Cortex of kidney (tissue), 1 donor: ENCODE measurements at places on chromosomes 7 and 10.

GRCh38 chr7:108018668-108019067, 15.7 kb upstream of the LAMB1 start:
- no peak for DNase-seq

- no peak for DNase-seq
These were observed 16.0 kb upstream of the INPP5A start for GRCh38 chr10:132521466-132522102.

DNA sequence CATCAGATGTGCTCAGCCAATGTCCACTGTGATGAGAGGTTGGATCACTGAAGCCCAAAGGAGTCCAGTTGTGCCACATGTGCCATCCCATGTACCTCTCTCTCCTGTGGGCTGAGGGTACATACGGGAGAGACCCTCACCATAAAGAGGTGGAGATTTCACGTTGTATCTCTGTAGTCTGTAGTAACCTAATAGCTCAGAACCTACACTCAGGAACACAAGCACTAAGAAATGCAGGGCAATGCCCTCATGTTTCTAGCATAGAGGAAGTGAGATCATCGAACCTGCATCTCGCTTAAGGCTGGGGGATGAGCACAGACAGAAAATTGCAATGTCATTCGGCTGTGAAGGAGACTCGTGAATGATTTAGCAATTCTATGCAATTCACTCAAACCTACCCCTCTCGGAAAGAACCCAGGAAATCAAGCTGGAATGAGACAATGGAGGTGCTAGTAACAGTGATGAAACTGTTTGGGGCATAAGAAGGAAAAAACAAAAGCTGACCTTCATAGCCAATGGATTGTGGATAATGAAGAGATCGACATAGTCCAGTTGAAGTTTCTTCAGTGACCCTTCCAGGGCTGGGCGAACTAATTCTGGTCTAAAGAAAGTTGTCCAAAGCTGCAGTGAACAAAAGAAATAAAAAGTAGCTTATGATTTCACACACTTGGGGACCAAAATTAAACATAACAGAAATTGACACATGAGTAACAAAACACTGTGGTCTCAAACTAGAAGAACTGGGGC, 80.3 kb upstream of the UCN3 start:
- no peak for DNase-seq

GRCh38 chr10:122663516-122664130, 36.0 kb downstream of the C10orf120 start:
- no peak for DNase-seq

DNA sequence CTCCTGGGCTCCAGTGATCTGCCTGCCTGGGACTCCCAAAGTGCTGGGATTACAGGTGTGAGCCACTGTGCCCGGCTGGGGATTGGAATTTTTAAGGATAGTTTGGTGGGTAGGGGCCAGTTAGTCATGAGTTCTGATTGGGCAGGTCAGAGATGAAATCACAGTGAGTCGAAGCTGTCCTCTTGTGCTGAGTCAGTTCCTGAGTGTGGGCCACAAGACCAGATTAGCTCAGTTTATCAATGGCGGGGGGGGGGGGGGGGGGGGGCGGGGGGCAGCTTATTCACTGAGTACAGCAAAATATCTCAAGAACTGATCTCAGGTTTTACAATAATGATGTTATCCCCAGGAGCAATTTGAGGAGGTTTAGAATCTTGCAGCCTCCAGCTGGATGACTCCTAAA, 11.6 kb upstream of the ERCC6 start:
- no peak for DNase-seq

GRCh38 chr10:17144032-17144431, 14.4 kb upstream of the CUBN start:
- DNase-seq, result no peak

- DNase-seq, result no peak
These were observed 41.2 kb upstream of the PTPRZ1 start for GRCh38 chr7:121831801-121832200.

DNA sequence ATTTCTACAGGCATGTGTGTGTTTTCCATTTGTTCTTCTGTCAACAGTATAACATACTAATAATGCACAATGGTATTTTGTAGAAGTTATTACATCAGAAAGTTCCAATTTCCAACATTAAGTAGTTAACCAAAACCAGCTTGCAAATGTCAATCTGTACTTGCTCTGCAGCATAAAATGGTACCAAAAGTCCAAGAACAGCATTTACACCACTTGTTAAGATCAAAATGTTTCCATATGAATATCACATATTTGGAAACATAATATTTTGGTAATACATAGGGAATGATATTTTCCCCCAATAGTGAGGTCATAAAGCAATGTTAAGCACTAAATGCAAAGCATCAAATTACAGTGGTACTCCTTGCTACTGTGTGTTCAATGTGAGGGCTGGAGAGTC, 162.1 kb downstream of the ZNF438 start:
- DNase-seq, result no peak

DNA sequence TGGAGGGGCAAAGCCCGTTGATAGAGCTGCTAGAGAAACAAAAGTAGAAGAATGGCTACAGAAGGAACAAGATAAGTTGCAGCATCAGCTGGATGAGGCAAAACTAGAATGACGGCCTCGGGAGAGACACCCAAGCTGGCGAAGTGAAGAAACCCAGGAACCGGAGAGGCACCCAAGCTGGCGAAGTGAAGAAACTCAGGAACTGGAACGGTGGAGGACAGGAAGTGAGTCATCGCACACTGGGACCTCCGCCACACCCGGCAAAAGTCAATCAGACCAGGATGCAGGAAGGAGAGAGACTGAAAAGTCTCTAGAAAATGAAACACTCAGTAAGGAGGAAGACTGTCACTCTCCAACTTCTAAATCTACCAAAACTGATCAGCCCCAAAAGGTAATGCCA, 133.0 kb upstream of the NEBL start:
- no peak for DNase-seq

DNA sequence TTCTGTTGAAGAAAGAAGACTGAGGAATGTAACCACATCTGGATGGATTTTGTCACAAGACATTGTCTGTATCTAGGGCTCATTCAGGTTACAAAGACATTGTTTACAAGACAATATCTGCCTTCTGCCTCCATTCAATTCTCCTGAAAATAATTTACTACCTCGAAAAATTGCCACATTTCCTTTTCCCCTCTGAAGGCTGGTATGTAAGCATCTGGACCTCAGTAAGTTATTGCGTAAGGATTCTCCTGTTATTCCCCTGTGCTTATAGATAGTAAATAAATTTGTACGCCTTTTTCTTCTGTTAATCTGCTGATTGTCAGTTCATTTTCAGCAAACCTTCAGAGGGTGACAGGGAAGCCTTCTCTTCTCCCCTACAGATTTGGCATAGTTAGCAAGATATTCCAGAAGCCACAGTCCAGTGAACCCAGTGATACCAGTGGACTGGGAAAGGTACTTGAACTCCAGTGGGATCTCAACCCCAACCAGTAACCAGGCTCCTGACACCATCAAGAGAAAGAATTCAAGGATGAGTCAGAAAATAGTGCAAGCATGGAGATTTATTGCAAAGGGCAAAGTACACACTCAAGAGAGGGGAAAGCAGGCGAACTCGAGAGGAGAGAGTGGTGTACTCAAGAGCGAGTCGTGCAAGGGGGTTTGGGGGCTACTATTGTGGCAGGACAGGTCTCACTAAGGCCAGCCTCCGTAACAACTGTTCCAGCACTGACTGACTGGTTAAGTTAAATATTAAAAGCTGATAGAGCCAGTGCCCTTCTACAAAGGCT, 706.9 kb upstream of the GHITM start:
- DNase-seq, result no peak

DNA sequence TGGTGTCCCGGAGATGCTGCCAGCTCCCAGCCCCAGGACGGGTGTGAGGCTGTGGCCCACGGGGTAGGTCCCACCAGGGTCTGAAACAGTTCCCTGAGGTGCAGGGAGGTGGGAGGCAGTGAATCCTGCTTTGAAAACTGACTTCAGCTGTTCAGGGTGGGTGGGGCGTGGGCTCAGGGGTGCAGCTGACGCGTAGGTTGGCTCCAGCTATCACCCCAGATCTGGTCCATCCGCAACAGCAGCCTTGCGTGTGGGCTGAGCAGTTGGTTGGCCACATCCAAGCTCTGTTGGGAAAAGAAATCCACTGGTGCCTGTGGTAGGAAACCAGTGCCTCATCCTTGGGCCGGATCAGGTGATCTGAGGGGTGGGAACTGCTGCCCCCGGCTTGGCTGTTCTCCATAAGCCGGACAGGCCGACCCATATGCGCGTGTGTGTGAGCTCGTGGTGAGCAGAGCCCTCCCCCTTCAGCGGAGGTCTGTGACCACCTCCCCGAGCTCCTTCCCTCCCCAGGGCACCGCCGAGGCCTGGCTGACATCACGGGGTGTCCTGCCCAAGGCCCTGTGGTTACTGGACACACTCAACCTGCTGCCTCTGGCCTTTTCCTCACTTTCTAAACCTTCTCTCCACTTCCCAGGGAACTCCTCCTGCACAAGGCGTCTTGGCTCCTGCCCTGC, 15.4 kb upstream of the FAM20C start:
- no peak for DNase-seq

- no peak for DNase-seq
These were observed 37.2 kb downstream of the CUBN start for GRCh38 chr10:17092216-17092944.

DNA sequence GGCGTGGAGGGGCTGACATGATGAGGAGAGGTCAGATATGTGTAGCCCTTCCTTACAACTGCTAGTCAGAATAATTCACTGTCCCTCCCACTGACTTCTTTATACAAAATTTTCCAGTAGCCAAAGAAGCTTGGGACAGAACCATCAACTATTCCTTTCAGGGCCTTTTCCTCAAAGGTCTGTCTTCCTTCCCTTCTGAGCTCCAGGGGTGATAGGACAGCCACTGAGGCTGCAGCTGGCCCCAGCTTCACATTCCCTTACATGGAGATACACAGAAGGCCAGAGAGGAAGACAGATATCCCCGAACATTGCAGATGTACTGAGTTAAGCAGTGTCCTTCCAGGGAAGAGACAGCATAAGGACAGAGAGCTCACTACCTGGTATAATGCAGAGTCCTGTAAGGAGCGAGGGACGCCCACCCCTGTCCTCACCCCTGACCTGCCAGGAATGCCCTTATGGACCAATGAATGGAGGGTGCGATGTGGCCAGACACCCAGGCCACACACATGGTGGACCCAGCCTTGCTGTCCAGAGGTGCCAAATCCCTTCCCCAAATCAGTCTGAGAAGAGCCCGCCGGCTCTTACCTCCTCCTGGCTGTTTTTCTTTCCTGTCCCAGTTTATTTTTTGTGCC, 754.7 kb downstream of the GRID1 start:
- DNase-seq, result no peak

- no peak for DNase-seq
These were observed 490.4 kb upstream of the SEMA3A start for GRCh38 chr7:84684836-84685480.

GRCh38 chr10:36676756-36677430, 448.5 kb upstream of the ANKRD30A start:
- DNase-seq, result no peak

GRCh38 chr10:86247588-86247987, 119.0 kb downstream of the GRID1 start:
- no peak for DNase-seq

DNA sequence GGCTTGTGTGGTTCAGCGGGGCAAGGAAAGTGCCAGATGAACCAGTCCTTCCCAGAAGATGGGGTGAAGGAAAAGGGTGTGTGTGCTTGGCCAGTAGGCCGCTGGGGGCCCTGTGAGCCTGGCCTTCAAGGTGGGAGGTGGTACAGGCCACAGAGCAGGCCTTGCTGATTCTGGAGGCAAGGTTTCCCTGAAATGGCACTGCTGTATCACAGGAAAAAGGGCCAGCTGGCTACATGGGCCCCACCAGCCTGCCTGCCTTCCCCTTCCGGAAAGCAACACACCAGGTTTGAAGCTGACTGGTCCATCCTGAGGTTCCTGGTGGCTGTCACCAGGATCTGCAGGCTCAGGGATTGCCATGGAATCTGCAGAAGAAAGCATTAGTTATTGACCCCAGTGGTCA, 12.5 kb downstream of the MMRN2 start:
- no peak for DNase-seq

- DNase-seq, result no peak
These were observed 128.1 kb upstream of the PTPRZ1 start for GRCh38 chr7:121744877-121745276.

GRCh38 chr10:99945263-99945662, 64.5 kb downstream of the DNMBP start:
- no peak for DNase-seq

DNA sequence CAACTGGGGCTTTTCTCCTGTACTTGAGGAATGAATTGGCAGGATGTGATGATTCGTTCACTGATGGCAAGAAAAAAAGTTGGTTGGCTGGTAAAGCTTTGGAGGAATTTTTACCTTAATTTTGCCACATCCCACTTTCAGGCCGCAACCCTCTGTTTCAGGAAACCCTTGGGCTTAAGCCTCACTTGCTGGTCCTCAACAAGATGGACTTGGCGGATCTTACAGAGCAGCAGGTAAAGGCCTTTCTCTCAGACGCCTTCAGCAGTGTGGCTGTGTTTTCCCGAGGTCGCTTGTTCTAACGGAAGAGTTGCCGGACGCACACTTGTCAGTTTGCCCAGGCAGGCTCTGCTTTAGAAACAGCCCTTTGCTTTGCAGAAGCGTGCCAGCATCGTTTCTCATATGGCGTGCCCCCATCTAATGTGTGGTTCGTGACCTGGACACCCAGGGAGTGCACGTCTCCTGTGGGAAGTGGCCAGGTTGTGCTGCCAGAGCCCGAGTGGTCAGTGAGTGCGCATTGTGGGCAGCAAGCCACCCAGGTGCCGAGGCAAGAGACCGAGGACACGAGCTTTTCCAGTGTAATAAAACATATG, 2.2 kb downstream of the MTG1 start:
- DNase-seq, result no peak

- DNase-seq, result no peak
These were observed 67.0 kb downstream of the MDFIC start for GRCh38 chr7:114988755-114989375.

- DNase-seq, result no peak
These were observed 79.8 kb upstream of the MPP7 start for GRCh38 chr10:28382525-28383269.

DNA sequence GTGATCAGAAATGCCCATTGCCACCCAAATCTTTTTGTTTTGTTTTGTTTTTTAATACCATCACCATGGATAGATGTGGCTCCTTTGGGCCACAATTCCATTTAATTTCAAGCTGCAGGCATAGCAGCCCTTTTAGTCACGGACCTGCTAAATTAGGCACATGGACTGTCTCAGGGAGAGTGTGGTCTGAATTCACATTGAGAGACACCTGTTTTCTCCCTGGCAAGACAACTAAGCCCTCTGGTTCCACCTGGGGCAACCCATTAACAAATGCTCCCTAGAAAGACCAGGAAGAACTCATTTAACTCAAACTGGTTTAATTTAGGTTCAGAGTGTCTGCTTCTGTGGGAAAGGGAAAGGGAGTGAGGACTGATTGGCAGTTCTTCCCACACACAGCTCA, 88.2 kb upstream of the ANKRD1 start:
- DNase-seq, result no peak
